ENCODE measurements at places on chromosomes 1 and 21.

DNA sequence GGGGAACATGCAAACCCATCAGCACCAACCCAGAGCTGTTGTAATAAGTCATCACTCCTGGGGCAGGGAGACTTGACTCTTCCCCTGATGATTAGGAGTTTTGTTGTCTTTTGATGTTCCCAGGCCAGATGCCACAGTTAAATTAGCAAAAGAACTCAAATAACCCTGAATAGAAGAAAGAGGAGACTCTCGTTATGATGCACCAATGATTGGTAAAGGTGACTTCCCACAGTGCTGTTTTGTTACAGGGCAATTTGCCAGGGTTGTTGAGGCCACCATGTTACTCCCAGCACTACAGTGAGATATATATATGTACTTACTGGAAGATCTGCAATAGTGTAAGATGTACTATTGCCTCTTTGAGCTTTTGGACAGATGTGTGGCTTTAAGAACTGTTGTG, 24.3 kb upstream of the RCAN1 start:
- no peak for DNase-seq

- no peak for DNase-seq
These were observed 43.1 kb downstream of the PTGFRN start for GRCh38 chr1:116952738-116953275.

DNA sequence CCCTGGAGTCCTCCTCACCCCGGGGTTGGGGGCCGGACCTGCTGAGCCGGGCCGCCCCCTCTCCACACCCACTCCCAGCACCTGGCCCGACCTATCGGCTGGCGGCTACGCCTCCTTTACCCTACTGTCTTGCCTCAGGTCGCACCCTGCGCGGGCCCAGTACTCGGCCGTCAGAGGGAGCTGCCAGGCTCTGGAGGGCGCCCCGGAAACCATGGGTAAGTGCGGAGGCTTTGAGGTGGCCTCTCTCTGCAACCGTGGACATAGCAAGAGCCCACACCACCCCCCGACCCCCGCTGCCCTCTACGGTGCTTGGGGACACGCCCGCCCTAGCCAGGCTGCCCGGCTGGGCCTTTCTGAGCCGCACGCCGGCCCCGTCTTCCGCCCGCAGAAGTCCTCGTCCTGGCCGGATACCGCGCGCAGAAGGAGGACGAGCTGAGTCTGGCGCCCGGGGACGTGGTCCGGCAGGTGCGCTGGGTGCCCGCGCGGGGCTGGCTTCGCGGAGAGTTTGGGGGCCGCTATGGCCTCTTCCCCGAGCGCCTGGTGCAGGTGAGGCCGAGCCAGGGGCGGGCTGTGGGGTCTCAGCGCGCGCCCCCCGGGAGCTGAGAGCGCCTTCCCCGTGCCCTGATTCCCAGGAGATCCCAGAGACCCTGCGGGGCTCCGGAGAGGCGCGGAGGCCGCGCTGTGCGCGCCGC, at the start of gene SH3D21:
TSS of gene SH3D21 (plus strand) at position 159 of the 692 bp plus-strand sequence. CDS start at position 212, 53 bp downstream.
- no peak for DNase-seq

DNA sequence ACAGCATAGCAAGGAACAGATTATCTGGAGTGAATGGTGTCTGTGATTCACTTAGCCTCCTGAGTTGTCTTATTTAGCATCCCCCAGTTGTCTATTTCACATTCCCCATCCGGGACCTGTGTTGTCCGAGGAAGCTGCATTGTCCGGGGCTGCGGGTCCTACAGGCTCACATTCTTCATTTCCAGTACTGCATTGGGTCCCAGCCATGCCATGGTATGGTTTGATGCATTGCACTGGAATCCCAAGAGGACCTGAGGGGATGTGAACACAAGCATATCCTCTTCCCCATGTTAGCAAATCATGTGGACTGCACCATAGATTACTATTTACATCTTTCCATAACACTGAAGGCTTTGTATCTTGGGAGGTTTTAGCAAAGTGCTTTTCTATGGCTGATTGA, 48.2 kb upstream of the PRELP start:
- DNase-seq: no peak

GRCh38 chr1:234605399-234605982, 4.5 kb downstream of the IRF2BP2 start:
- no peak for DNase-seq

GRCh38 chr1:69221524-69221923, 346.2 kb upstream of the LRRC7 start:
- no peak for DNase-seq

- peak; percentile 26 for DNase-seq
These were observed 113.5 kb downstream of the PRDM2 start for GRCh38 chr1:13813398-13814012.

DNA sequence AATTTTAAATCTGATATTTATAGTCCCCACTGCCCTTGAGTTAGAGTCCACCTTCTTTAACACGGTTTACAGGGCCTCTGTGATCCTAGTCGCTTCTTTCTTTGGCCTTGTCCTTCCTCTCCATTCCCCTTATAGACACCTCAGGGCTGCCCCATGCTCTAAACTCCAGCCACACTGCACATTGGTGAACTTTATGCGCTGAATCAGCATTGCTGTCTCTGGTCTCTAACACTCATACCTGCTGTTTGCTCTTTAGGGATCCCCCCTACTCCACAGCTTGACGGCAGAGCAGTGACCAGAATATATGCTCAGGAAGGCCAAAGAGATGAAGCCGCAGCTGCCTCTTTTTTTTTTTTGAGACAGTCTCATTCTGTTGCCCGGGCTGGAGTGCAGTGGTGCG, 30.2 kb downstream of the PLEKHO1 start:
- no peak for DNase-seq

DNA sequence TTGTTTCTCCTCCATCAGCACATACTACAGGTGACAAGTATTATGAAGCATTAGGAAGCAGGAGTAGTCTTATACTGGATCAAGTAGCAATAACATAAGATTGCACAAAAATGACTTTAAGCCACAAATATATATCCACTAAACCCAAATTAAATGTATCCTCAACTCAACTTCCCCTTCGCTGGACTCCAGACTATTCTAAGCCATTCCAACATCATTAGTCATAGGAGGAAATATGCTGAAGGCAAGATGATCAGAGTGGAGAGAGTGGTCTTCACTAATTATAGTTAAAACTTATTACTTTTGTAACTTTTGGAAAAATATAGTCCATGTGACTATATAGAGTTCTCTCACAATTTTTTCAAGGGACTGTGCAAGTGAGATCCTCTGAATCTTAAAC, 390.7 kb upstream of the ZP4 start:
- DNase-seq: no peak

DNA sequence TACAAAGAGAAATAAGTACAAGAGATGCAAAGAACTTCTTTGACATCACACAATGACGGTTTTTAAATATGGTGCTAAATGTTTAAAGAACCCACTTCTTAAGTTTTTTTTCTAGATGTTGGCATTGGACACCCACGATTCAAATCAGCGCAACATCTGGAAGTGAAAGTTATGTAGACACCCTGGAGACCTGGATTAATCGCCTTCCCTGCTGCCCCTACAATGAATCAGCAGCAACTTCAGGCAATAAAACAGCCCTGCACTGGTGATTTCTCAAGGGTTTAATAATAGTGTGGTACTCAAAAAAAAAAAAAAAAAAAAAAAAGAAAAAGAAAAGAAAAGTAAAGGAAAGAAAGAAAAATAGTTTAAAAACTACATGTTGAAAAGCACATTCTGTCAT, 248.3 kb downstream of the NUF2 start:
- no peak for DNase-seq

GRCh38 chr1:95073446-95073845, 695 bp upstream of the ALG14 start:
- no peak for DNase-seq

- DNase-seq: no peak
These were observed 24.4 kb downstream of the TBX15 start for GRCh38 chr1:118963456-118964430.

DNA sequence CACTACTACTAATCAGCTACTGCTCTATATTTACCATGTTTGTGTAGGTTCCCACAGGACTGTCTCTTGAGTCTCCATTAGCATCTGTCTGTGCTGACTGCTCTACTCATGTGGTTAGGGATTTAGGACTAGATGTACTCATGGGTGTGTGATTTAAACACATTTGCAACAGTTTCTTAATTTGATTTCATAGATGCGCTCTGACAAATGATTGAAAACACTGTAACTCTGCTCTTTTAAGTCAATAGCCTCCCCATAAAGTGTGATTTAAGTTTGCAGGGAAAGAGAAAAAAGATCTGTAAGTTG, 809.3 kb downstream of the NCAM2 start:
- no peak for DNase-seq

GRCh38 chr1:109513110-109513710, 3.7 kb upstream of the AMIGO1 start:
- no peak for DNase-seq

DNA sequence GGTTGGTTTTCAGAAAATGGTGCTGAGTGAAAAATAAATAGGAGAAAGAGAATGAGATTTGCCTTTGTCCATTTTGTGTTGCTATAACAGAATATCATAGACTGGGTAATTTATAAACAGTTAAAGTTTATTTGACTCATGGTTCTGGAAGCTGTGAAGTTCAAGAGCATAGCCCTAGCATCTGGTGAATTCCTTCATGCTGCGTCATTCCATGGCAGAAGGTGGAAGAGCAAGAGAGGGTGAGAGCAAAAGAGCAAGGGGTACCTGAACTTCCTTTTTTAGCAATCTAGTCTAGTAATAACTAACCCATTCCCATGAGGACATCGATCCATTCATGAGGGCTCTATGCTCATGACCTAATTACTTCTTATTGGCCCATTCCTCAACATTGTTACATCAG, 209.1 kb upstream of the ZP4 start:
- DNase-seq: no peak

DNA sequence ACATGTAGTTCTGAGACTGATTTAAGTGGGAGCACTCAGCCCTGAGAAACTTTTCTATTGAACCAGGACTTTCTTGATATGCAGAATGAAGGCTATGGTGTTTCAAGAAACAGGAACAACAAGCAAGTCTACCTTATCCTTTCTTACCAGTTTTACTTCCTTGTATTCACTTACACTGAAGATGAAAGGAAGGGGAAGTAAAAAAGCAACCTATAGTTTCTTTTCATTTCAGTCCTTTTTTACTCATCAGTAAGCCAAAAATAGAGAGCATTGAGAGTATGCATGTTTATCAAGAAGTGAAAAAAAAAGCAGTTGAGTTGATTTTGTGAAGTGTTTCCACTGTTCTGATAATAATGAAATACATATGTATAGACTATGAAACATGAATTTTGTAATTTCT, 1010.3 kb downstream of the AMY1C start:
- no peak for DNase-seq

DNA sequence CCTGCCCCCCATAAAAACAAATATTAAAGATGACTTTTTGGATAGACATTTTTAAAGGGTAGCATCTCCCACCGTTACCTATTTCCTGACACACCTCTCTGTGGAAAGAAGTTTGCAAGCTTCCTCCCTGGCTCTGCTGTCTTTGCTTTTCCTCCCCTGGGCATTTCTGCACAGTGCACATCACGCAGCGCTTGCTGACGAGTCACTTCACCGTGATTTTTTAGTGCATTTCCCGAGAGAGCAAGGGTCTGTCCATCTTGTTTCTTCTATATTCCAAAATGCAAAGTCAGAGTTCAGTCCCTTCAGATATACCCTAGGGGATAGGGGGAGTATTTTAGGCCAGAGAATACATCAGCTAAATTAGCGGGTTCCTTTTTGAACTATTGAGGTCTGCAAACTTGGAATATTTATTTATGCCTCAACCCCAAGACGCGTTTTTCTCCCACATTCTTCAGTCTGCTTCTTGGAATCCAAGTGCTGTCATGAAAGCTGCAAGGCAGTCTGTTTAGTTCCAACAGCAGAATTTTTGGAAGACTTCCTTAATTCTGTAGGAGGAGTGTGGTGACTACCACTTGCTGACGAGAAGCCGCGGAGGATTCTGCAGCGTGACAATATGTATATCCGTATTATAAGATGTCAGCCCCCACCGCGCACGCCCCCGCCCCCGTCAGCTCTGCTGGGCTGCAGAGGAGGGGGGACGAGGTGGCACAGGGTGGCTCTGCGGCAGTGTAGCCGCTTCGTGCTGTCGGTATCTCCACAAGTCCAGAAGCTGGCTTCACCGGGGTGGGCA, 22.4 kb downstream of the SMYD2 start:
- no peak for DNase-seq

DNA sequence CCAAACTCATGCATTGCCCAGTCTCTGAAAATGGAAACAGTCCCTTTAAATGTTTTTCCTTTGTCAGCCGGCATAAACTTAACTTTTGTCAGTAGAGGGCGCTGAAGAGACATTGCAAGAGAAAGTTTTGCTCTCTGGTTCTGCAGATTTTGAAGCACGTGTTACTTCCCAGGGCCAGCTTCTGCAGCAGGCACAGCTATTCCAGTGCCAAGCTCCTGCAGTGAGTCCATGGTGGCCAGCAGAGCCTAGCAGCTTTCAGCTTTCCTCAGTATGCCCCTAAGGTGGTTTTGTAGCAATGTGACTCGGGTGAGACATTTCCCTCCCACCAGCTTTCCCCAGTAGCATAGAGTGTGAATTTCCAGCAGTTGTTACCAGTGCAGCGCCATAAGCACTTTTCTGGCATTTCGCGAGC, 2.6 kb upstream of the IFI44L start:
- peak; percentile 60 for DNase-seq

DNA sequence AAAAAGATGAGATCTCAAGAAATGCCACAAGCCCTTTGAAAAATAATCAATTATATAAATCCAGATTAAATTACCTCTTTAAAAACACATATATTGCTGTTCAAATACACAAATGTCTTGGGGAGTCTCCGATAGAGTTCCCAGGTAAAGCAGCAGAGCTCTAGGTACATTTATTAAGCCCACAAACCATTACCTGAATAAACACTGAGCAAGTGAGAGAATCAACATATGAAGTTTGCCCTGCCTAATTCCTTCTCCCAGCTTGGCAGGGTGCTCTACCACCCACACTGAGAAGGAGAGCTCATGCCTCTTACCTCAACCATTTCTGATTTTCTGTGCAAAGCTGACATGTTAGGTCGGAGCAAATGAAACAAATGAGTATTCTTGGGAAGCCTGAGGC, 402.4 kb downstream of the KCNH1 start:
- no peak for DNase-seq

- DNase-seq: no peak
These were observed 84.7 kb downstream of the LRRC8D start for GRCh38 chr1:89905395-89906058.

- DNase-seq: no peak
These were observed 85.4 kb upstream of the OLIG2 start for GRCh38 chr21:32940079-32941014.

Measured in T-helper 2 cell (primary cell).